Left colon (tissue), 2 donors: ENCODE measurements at places on chromosomes 5 and 9. TPM values are rescaled to one million over a fixed set of nuclear protein-coding genes. Genes with fewer than 3 reads are reported as not detected.

Gene CCDC180
- total RNA-seq, result 1.2 TPM

DNA sequence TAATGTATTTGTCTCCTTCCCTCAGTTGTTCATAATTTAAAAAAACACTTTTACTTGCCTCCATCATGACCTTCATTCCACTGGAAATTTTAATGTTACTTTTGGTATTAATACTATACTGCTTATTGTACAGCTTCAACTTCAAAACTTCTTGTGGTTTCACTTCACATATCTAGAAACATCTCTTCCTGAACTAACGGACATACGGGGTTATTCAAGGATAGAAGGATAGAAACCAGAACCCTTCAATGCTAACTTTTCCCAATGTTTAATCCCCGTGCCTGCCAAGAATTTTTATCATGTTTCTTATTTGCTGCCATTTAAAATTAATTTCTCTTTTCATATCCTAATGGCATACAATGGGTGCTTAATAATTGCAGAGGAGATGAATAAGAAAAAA is 36.3 kb upstream of the SETD9 start:
- DNase-seq, result no peak

- no peak for DNase-seq
Observed at GRCh38 chr5:171597946-171598640, 178.6 kb downstream of the FGF18 start.

GRCh38 chr9:134626571-134627416 is 14.8 kb upstream of the COL5A1 start:
- DNase-seq, result no peak

DNA sequence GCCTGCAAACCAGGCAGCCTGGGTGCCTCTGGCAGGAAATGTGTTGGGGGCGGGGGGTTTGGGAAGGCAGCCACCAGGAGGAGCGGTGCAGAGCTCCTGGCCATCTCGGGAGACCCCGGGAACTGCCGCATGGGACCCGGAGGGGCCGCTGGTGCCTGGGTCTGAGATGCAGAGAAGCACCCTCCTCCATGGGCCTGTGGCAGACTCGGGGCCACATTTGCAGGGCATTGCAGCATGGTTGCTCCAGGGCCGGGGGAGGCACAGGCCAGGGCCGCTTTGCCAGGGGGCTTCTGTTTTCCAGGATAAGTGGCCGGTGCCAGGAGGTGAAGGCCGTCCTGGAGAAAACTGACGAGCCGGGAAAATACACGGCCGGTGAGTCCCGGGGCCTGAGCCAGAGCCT is 1.7 kb downstream of the LCN1 start:
- DNase-seq, result no peak

Gene CERT1
- 35.9 TPM for total RNA-seq

GRCh38 chr5:59597690-59598546 is 295.6 kb downstream of the PDE4D start:
- DNase-seq, result no peak

GRCh38 chr5:63323926-63324325 is 638.3 kb downstream of the HTR1A start:
- DNase-seq, result no peak

Gene PCDHGA12
- total RNA-seq, result 2.0 TPM

GRCh38 chr5:160460377-160461049 is 38.9 kb downstream of the PTTG1 start:
- DNase-seq, result no peak

DNA sequence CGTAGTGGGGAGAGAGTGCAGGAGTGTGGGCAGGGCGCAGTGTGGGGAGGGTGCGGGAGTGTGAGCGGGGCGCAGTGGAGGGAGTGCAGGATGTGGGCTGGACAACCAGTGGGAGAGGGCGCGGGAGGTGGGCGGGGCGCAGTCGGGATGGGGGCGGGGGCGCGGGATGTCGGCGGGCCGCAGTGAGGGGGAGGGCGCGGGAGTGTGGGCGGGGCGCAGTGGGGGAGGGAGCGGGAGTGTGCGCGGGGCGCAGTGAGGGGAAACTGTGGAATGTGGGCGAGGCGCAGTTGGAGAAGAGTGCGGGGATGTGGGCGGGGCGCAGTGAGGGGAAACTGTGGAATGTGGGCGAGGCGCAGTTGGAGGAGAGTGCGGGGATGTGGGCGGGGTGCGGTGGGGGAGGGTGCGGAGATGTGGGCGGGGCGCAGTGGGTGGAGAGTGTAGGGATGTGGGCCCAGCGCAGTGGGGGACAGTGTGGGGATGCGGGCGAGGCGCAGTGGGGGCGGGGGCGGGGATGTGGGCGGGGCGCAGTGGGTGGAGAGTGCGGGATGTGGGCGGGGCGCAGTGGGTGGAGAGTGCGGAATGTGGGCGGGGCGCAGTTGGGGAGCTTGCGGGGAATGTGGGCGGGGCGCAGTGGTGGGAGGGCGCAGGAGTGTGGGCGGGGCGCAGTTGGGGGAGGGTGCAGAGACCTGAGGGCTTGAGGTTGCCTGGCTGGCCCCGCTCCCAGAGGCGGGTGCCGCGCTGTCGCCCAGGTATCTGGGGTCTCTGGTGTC is at the start of gene NXNL2:
Gene NXNL2, plus strand, starts transcription at position 723 of the 770 bp plus-strand sequence. CDS start 257 bp downstream, outside the sequence.
- peak; percentile 76 for DNase-seq

Gene NIPSNAP3A
- 40.6 TPM for total RNA-seq

Gene PTCH1
- total RNA-seq, result 18.6 TPM

DNA sequence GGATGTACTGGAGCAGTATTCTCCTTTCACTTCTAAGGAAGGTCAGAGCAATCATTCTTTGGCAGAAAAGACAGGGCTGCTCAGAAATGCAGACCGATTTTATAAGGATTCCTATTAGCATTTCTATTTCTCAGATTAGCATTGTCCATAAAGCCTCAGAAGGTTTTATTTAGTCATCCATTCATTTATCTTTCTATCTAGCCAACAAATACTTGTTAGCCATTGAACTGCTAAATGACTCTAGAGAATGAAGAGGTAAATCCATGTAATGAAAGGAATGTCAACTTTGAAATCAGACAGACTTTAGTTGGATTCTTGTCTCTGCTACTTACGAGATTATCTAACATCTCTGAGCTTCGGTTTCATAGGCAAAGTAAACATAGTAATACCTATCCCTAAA is 165.2 kb downstream of the SLC25A46 start:
- DNase-seq, result no peak
